ENCODE measurements at places on chromosomes 16 and 17. TPM values are rescaled to one million over a fixed set of nuclear protein-coding genes. Genes with fewer than 3 reads are reported as not detected.
A peak's percentile ranks its signal among the peaks of the same experiment; 100 is the strongest.

- H3K27ac ChIP-seq: peak overlapping the region; percentile 88
- H3K4me3 ChIP-seq: no peak overlapping the region
These were observed 230.5 kb downstream of the SEC14L1 start for GRCh38 chr17:77371117-77371887.

GRCh38 chr17:27533874-27534815 lies 77.9 kb downstream of the KSR1 start:
- no peaks in the 10 kb centered on the region for H3K27me3 ChIP-seq
- H3K4me1 ChIP-seq: peaks cover 68% of the 10 kb centered on the region
- no peaks in the 10 kb centered on the region for H3K36me3 ChIP-seq
- peak; percentile 98 for DNase-seq
- H3K27ac ChIP-seq: peak overlapping the region; percentile 94

- H3K36me3 ChIP-seq: peaks cover 1% of the 10 kb centered on the region
- DNase-seq: no peak
- H3K27ac ChIP-seq: no peak overlapping the region
- H3K4me1 ChIP-seq: peaks cover 2% of the 10 kb centered on the region
These were observed 1.7 kb downstream of the CORO1A start for GRCh38 chr16:30184891-30185682.

DNA sequence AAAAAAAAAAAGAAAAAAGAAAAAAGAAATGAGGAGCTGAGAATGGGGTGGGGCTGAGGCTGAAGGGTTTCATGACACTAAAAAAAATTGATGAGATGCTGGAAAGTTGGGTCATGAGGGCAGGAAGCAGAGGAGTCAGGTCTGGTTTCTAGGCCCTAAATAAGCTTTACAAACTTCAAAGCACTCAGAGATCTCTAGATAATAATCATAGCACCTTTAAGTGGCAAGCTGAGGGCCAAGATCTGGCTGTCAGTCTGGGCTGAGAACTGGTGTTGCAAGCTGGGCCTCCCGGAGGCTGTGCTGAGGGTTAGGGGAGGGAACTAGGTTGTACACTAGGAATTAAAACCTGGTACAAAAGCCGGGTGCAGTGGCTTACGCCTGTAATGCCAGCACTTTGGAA lies 6.4 kb downstream of the ZNF764 start:
- H3K36me3 ChIP-seq: peaks cover 23% of the 10 kb centered on the region
- no peak for DNase-seq
- no peak overlapping the region for H3K4me3 ChIP-seq
- no peak overlapping the region for H3K27ac ChIP-seq
- H3K4me1 ChIP-seq: peaks cover 6% of the 10 kb centered on the region

GRCh38 chr16:27820646-27821345 lies 242.7 kb downstream of the GSG1L start:
- no peak for DNase-seq
- peaks cover 42% of the 10 kb centered on the region for H3K27me3 ChIP-seq
- no peaks in the 10 kb centered on the region for H3K4me1 ChIP-seq

The C1QTNF1 gene
- 1.7 TPM for total RNA-seq

The P2RX5 gene
- total RNA-seq: 1.7 TPM

The CMC2 gene
- 57.0 TPM for total RNA-seq

The ACE gene
- 1.4 TPM for total RNA-seq

All from IMR-90 (cell line).